MCF 10A (cell line): ENCODE measurements at places on chromosomes 3 and 15.

DNA sequence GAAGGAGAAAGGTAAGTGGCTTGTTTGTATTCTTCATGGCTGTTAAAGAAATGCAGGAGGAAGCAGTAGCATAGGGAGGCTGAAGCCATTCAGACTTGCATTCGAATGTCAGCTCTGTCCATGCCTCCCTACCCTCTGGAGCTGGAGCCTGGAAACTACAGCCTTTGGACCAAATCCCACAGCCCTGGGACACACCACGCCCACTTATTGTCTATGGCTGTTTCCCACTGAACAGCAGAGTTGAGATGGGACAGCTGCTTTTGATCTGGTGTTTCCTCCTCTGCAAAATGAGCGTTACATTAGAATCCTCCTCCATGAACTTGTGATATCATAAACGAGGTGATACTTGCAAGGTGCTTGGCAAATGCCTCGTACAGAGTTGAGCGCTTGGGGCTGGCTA, 3.6 kb downstream of the FAM107A start:
- DNase-seq: no peak

DNA sequence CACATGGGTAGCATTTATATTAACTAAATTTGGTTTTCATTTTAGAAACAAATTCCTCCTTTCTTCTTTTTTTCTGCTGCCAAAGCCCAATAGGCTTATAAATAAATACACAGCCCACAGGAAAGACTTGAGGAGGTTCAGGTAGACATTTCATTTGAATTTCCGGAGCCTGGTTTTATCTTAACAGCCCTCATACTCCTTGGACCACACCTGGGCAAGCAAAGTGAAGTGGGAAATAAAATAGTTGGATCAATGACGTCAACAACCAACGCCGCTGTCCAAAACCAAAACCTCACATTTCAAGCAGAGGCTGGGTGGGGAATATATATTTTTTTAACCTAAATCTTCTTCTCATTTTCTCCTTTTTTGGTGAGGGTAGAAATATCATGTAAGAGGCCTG, 53.2 kb downstream of the RFTN1 start:
- DNase-seq: no peak

DNA sequence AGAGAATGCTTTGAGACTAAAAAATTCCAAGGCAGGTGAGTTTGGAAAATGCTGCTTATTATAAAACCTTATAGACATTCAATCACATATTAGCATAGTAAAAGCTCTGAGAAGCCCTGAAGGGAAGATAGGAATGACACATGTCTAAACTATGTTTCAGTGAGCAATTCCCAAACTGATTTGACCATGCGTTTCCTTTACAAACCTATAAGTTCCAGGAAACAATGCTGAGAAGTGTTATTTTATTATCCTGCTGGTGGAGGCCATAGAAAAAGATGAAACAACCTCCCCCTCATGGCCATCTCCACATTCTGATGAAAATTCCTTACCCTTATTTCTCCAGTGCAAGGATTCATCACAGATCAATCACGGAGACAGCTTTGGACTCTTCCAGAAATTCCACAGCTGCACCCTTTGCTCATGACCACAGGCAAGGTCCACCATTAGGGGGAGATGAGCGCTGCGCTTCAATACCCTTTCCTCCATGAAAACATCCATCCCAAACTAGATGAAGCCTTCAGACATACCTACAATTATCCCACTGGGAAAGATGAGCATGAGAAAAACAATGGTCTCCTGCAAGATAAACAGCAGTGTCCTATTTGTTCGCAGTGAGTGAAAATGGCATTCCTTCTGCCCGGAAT, 372.1 kb downstream of the MAGI1 start:
- DNase-seq: no peak

DNA sequence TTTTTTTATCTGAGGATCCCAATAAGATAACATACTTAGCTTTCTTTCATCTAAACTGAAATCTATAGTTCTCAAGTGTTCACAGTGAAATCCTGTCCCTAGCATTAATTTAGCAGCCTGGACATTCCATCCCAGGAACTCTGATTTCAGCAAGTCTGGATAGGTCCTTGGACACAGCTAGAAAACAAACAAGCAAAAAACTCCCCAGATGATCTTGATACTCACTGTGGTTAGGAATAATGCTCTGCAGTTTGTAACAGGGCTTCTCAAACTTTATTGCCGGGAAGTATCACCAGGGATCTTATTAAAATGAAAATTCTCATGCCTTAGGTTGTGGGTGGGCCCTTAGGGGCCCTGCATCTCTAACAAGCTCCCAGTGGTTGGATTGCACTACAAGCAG, 24.3 kb downstream of the THBS1 start:
- DNase-seq: no peak

DNA sequence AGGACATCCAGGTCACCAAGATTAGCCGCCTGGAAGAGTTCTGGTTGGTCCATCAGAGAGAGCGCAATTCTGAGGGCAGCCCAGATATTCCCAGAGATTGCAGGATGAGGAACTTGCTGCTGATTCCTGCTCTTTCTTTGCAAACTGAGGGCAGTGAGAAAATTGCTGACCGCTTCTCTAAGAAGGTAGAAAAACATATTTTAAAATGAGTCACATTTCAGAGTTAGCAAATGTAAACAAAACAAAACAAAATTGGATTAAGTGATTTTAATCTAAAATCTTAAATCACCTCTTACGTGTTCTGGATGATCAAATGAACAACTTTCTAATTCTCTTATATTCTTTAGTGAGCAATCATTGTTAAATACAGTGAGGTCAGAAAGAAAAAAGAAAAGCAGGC, 149.0 kb downstream of the USP13 start:
- DNase-seq: peak; percentile 34

GRCh38 chr15:68385671-68386586, 46.0 kb downstream of the ITGA11 start:
- DNase-seq: no peak

DNA sequence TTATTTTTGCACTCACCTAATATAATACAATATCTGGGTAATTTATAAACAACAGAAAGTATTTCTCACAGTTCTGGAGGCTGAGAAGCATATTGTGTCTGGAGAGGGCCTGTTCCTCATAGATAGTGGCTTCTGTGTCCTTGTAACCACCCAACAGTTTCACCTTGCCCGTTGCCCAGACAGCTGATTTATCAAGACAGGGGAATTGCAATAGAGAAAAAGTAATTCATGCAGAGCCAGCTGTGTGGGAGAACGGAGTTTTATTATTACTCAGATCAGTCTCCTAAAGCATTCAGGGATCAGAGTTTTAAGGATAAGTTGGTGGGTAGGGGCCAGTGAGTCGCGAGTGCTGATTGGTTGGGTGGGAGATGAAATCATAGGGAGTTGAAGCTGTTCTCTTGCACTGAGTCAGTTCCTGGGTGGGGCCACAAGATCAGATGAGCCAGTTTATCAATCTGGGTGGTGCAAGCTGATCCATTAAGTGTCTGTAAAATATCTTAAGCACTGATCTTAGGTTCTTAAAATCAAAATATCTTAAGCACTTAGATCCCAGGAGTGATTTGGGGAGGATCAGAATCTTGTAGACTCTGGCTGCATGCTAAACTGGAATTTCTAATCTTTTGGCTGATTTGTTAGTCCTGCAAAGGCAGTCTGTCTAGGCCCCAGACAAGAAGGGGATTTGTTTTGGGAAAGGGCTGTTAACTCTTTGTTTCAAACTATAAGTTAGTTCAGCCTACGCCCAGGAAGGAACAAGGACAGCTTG, 33.9 kb upstream of the C15orf39 start:
- peak; percentile 51 for DNase-seq

DNA sequence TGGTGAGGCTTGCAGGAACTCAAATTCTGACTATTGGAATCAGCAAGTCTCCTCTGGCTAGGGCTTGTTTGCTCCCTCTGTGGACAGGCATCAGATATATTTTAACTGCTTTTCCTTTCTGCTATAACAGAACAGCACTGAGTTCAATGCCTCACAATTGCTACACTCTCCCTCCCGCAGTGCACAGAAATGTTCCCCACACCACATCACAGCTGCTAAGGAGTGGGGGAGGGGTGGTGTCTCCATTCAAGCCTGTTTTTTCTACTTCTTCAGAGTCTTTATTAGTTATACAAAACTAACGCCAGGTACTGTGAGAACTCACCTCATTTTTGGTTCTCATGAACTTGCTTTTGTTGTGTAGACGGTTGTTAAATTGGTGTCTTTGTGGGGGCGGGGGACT, 68.5 kb downstream of the BCHE start:
- DNase-seq: no peak

DNA sequence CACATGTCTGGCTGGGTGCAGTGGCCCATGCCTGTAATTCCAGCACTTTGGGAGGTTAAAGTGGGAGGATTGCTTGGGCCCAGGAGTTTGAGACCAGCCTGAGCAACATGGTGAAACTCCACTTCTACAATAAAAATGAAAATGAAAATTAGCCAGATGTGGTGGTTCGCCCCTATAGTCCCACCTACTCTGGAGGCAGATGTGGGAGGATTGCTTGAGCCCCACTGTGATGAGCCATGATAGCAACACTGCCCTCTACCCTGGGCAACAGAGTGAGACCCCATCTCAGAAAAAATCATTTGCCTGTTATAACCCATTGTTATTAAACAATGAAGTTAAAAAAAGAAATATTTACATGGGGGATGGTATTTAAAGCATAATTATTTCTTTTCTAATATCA, 240.1 kb upstream of the ZPLD1 start:
- DNase-seq: no peak

GRCh38 chr3:120926146-120926545, 18.1 kb downstream of the STXBP5L start:
- DNase-seq: no peak

- DNase-seq: no peak
These were observed 9.8 kb upstream of the SUCNR1 start for GRCh38 chr3:151863611-151864010.

DNA sequence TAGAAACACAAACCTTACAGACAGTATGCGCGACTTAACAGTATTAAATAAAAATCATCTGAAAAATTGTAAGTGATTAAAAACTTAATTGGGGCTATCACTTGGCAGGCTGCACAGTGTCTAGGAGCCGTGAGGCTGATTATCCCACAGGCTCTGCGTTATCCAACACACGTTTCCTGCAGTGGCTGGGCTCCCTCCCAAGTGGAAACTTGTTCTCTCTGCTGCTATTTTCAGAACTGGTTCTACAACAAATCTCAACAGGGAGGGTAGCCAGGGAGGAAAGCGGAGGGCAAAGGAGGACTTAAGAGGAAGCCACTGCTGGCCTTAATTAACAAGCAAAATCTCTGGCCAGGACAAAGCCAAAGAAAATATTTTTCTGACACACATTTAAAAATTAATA, 555.2 kb downstream of the MAGI1 start:
- DNase-seq: no peak
